ENCODE measurements at places on chromosomes 12 and 14.
A peak's percentile ranks its signal among the peaks of the same experiment; 100 is the strongest.

DNA sequence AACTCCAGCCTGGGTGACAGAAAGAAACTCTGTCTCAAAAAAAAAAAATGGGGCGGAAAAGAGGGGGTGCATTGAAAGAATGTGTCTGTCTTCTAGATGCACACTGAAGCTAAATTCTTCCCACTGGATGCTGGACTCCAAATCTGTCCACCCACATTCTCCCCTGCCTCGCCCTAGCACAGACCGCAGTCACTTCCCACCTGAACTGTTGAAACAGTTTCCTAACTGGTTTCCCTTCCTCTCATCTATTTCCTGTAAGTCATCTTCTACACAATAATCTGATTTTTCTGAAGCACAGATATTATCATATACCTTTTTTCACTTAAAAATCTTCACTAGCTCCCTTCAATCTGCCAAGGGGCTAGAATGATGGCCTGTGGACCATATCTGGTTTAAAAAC lies 1.5 kb upstream of the HCAR1 start:
- DNase-seq: no peak

DNA sequence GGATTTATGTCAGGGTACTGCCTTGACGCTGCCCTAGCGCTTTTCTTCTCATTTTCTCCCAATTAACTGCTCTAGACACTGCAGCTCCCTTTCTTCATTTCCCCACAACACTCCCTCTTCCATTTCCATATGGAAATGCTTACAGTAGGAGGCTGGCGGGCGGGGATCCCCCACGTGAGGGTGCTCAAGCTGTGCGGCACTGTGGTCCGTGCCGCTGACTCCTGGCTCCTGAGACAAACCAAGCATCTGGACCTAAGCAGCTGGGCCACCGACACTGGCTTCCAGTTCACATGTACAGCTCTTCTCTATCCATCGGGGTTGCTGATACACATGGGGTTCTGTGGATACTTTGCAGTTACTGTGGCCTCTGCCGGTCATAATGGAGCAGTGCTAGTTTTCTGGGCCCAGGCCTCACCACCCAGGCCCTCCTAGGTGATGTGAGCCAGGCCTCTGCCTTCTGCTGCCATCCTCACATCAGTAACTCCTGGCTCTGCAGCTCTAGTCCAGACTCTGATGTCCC lies 20.2 kb downstream of the TCHP start:
- DNase-seq: no peak

GRCh38 chr12:43578782-43579181 lies 26.8 kb upstream of the ADAMTS20 start:
- DNase-seq: no peak

DNA sequence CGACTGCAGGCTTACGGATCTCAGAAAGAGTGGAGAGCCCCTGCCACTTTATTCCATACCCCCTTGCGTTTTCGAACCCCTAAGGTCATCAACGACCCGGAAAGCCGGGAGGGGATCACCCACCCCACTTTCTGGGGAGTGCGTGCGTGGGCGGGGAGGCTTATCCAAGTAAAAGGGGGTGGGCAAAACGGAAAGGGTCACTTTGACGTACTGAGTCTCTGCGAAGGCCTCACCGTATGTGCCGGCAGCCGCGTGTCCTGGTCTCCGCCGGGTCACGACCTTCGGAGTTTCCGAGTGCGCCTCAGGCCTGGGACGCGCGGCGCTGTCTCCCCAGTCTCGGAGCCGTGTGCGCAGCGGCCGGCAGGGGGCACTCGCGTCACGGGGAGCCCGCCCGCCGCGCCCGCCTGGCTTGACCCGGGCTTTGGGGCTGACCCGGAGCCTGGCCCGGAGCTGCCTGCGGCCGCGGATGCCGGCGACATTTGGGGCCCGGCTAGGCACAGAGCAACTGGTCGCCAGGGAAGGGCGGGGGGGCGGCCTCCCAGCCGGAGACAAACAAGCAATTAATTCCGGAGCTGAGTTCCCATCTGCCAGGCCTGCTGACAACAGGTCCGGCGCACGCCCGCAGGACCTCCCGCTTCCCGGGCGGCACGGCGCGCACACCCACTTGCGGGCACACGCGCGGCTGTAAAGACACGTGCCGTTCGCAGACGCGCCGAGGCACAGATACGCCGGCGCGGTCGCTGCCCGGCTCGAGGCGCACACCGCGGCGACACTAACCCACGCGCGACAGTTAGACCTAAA lies 890 bp upstream of the KIF26A start:
- no peak for DNase-seq

- peak; percentile 62 for DNase-seq
These were observed 7.8 kb downstream of the NT5DC3 start for GRCh38 chr12:103833095-103833775.

GRCh38 chr12:132507656-132508490 lies 17.9 kb downstream of the FBRSL1 start:
- DNase-seq: no peak

- no peak for DNase-seq
These were observed 127.3 kb downstream of the CNTN1 start for GRCh38 chr12:40819436-40820108.

DNA sequence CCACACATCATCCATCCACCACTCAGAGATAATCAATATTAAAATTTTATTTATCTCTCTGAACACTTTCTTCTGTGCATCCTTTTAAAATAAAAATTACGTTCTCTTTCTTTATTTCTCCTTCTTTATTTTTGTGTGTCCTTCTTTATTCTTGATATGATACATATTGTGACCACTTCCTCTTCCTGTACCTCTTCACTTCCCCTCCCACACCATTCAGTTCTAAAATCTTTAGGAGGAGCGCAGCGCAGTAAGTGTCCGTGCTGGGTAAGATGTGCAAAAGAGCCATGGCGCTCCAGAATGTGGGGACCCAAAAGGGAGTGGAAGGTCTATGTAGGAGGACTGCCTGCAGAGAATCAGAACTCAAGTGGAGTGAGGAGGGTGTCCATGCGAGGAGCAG lies 256.7 kb downstream of the ITPR2 start:
- DNase-seq: no peak

GRCh38 chr12:26297396-26298070 lies 102.2 kb downstream of the SSPN start:
- no peak for DNase-seq

GRCh38 chr12:38316391-38317129 lies at the start of gene ALG10B:
Gene ALG10B, plus strand, starts transcription at chr12:38316774. Its CDS starts 120 bp downstream, at chr12:38316894.
- DNase-seq: peak; percentile 95

DNA sequence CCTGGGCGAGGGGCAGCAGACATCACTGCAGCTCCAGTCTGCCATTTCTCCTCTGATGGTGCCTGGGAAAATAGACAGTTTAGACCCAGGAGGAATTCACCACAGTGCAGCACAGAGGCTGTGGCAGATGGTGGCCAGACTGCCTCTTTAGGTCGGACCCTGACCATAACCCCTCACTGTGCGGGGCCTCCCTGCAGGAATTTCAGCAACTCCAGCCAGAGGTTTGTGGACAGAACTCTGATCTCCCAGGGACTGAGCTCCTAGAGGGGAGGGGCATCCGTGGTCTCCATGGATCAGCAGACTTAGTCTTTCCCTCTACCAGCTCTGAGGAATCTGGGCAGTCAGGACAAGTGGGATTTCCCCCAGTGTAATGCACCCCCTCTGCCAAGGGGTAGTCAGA lies 106.5 kb downstream of the ZC3H14 start:
- DNase-seq: no peak

GRCh38 chr12:57010627-57011247 lies 4.4 kb upstream of the ZBTB39 start:
- no peak for DNase-seq

DNA sequence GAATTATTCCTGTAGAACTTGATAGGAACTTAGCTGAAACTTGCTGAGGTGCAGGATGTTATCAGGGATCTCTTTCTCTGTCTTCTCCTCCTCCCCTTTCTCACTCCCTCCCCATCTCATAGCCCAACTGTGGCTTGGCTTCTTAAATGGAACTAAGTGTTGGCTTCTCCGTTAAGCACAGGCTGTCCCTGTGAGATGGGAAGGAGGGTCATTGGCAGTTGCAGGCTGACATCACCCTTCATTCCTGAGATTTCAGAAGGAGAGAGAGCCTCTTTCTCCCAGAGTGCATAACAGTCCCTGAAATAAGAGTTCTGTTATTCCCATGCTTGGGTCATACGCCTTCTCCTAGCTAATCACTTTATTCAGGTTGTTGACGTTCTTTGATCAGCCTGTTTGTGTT lies 162.0 kb downstream of the UNC79 start:
- DNase-seq: no peak

GRCh38 chr12:117214797-117215196 lies 24.5 kb upstream of the FBXO21 start:
- no peak for DNase-seq

- DNase-seq: no peak
These were observed 286.3 kb downstream of the NUAK1 start for GRCh38 chr12:105852496-105852895.

DNA sequence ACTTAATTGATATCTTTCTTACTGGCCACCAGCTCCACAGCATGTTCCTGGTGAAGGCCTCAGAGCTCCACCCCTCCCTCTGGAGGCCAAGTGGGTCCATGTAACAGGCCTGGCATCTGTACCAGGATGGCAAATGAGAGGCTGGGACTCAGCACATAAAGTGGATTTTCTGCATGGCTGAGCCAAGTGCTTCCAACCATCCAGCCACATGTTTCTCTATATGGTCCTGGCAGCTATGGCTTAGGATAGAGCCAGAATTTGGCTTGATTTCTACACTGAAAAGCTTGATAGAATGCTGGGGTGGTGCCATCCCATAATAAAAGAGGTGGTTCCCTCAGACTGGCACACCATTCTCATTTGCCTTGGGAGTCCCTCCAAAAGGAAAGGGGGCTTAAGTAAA lies 94.1 kb downstream of the PAX9 start:
- no peak for DNase-seq

DNA sequence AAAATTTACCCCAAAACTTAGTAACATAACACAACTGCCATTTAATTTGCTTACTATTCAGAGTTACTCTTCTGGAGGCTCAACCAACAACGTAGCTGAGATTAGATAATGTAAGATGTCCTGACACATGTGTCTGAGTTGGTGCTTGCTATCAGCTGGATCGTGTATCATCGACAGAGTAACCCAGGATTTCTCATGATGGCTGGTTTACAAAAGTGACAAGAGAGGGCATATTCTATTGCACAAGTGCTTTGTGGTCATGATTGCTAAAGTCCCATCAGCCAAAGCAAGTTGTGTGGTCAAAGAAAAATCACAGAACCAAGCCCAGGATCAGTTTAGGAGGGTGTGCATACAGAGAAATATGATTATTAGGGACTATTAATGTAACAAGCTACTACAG lies 73.4 kb downstream of the CAPZA3 start:
- DNase-seq: no peak

GRCh38 chr14:69693145-69693544 lies 73.8 kb upstream of the SRSF5 start:
- DNase-seq: no peak

- no peak for DNase-seq
These were observed 356.6 kb downstream of the CEP128 start for GRCh38 chr14:80584744-80585505.

DNA sequence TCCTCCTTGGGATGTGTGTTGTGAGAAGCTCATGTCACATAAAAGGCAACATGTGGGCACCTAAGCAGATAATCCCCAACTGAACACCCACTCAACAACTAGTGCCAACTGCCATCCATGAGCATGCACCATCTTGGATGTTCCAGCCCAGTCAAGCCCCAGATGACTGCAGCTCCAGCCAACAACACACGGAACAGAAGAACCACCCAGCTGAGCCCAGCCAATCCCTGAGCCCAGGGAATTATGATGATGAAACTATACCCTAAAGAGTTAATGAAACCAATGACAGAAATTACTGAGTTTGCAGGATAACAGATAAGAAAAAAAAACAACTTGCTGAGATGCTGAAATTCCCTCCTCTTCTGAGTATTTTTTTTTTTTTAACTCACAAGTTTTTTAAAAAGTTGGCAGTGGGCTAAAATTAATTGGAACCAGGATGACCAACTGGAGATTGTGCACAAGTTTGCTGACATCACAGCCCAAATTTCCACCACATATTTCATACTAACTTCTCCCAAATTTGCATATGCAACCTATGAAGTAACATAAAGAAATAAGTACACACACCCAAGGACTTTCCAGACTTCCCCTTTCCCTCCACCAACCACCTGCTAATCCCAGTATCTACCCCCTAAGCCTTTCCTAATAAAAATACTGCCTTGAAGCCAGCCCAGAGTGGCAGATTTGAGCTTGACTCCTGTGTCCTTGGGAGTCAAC lies 124.5 kb downstream of the KSR2 start:
- DNase-seq: no peak

DNA sequence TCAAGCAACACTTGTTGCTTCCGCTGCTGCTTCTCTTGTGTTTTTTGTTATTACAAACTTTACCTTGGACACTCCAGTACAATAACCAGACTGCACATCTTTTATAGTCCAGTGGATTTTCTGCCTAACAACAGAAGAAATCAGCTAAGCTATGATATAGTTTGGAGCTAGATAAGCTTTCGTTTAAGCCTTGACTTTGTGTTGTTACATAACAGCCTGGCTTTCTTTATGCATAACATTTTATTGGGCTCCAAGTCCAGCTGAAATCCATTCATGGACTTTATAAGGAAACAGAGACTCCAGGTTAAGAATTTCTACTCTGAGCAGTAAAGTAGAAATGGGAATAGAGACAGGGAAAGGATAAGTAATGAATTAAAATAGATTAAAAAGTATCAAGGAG lies 3.5 kb upstream of the DCN start:
- no peak for DNase-seq

DNA sequence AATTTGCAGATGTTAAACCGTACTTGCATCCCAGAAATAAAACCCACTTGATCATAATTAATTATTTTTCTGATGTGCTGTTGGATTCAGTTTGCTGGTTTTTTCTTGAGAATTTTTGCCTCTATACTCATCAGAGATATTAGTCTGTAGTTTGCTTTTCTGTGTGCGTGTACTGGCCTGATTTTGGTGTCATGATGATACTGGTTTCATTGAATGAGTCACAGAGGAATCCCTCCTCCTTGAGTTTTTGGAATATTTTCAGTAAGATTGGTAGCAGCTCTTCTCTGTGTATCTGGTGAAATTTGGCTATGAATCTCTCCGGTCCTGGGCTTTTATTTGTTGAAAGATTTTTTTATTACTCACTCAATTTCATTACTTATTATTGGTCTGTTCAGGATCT lies 100.4 kb upstream of the PMCH start:
- DNase-seq: peak; percentile 65

- no peak for DNase-seq
These were observed 130.2 kb upstream of the LRFN5 start for GRCh38 chr14:41476526-41476925.
